Stimulated activated CD4-positive, alpha-beta T cell treated with anti-CD3 and anti-CD28 coated beads, Interleukin-4, amount 100 ng/mL, for 1 hour (primary cell): ENCODE measurements at places on chromosomes 5 and 9.
A peak's percentile ranks its signal among the peaks of the same experiment; 100 is the strongest.

- no peak for DNase-seq
These were observed 937 bp upstream of the MACROH2A1 start for GRCh38 chr5:135399794-135400542.

- no peak for DNase-seq
These were observed 101.9 kb upstream of the PRDM9 start for GRCh38 chr5:23405316-23406068.

DNA sequence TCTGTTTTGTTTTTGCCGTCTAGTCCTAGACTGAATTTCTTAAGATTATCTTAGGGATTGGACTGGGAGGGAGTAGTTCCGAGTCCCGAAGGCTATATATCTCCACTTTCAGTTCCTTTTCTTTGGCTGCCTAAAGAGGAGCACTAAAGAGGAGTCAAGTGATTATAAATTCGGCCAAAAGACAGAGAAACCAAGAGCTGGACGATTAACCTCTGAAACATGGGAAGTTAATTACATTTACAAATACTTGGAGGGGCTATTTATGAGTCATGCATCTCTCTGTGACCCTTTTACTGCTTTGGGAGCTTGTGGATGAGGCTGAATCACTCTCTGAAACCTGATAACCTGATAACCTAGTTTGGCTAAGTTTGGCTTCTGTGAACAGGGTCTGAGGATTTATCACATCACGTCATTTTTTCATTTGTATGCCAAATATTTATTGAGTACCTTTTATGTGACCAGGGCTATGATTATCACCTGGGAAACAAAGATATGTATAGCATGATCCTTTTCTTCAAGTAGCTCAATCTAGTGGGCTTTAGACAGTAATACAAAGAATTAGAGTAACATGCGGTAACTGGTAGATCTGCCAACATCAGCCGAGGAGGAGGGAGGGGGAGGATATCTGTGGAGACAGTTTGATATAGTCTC, 180.9 kb downstream of the CD180 start:
- DNase-seq, result no peak

GRCh38 chr5:137332296-137332695, 166.8 kb downstream of the SPOCK1 start:
- no peak for DNase-seq

DNA sequence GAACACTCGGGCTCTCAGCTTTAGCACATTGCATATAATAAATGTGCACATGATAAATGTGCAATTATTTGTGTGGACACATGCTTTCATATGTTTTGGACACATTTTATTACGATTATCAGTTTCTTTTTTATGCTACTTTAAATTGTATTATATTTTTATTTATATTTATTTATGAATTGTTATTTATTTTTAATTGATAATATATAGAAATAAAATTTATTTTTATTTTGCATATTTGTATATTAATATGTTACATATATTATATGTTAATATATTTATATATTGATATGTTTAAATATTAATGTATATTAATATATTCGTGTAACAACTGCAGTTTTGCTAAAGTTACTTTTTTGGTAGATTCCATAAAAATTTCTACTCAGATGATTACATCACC, 454.8 kb upstream of the CDH10 start:
- DNase-seq, result no peak

DNA sequence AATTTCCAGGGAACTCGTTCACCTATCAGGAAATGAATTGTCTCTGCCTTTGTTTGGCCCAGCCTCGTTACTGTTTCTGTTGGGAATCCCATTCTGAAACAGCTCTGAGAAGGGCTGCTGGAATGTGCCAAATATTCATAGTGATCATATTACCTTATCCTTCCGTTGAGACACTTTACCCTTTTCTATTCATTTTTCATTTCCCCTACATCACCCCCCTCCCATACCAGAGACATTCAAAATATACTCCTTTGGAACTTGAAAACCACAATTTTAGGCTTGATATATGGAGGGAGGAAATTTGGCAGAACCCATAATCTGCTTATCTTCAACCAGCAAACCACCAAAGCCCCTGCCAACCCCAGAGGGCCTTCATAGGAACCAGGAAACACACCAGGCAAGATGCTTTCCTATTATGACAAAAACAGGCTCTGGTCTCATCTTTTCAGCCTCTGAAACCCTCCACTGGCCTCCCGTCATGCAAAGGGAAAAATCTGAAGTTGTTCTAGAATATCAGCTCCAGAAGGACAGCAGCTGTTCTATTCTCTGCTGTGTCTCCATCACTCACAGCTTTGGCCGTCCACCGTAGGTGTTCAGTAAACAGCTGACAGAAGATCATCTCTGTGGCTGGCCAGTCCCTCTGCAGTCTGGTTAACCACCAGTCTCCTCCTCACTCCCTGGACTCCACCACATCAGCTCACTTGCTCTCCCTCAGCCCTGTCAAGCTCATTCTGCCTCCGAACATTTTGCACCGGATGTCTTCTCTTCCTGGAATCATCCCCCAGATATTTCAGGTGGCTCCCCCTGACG, 217.2 kb upstream of the WWC1 start:
- DNase-seq, result no peak

DNA sequence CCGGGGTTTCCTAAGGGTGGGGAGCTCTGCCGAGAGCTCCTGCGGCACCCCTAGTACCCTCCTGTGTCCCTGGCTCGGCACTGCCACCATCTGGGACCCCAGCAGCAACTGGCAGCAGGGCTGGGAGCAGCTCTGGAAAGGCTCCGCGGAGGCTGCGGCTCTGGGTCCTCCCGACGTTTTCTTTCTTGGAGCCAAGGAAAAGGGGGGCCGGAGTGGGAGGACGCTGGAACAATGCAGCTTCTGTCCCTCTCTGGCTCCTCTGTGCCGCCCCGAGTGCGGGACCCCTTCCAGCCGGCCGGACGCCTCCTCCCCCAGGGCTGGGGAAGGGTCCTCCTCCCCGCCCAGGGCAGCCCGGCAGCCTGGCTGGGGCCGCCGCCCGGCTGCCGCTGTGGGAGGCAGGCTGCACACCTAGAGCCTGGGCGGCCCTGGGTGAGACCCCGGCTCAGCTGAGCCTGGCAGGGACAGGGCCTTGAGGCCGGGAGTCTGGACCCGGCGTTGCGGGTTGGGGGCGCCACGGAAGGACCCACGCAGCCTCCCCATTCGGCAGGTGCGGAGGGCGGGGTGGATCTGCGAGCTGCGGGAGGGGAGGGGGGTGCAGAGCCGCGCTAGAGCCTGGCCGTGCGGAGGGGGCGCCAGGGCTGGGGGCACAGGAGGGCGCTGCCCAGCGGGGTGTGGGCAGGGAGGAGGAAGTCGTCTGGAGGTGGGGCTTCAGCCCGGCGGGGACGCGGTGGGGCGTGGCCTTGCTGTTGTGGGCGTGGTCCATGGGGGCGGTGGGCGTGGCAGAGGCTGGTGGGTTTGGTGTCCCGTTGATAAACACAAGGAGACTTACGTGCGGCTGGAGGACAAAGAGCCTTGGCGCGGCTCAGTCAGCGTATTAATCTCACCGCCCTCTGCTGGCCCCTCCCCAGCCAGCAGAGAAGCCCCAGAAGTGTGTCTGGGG, 15.1 kb downstream of the GPSM1 start:
- peak; percentile 65 for DNase-seq

- DNase-seq, result no peak
These were observed 90.0 kb upstream of the SV2C start for GRCh38 chr5:75993183-75993582.

DNA sequence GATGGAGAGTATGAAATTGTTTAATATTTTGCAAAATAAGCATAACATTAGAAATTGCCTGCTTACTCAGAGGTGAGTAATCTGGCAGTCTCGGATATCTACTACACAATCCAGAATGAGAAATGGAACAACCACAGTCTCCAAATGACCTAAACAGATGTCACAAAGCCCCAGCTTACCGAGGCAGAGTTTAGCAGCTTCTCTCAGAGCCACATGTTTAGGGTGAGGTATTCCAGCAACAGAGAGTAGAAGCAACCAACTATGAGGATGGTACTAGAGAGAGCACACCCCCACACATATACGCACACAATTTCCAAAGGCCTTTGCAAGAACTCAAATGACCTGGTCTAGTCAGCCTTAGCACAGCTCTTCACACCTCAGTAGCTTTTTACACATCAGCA, 122.7 kb upstream of the LPAR1 start:
- no peak for DNase-seq
